ENCODE measurements at places on chromosomes 16 and 17.

DNA sequence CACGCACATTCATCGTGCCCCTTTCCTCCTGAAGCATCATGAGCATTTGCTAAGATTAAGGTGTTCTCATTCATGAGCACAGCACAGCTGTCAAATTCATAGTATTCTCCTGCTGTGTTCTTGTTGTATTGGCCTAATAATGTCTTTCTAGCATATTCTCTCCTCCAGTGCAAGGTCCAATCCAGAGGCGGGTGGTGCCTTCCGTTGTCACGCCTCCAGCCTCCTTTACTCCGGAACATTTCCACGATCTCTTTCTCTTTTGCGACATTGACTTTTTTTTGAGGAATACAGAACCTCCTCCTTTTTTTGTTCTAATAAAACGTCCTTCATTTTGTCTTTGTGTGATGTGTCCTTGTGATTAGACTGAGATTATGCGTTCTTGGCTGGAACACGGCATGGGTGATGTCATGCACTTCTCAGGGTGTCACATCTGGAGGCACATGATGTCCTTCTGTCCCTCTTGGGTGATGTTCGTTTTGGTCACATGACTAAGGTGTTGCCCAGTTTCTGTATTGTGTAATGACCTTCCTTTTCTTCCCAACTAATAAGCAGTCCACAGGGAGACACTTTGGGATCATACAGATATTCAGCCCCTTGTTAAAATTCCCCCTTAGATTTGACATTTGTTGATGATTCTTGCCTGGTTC is 66.3 kb downstream of the CLEC16A start:
- no peak for DNase-seq

- no peak for DNase-seq
Measured at GRCh38 chr16:73543970-73544599, 496.2 kb upstream of the ZFHX3 start.

DNA sequence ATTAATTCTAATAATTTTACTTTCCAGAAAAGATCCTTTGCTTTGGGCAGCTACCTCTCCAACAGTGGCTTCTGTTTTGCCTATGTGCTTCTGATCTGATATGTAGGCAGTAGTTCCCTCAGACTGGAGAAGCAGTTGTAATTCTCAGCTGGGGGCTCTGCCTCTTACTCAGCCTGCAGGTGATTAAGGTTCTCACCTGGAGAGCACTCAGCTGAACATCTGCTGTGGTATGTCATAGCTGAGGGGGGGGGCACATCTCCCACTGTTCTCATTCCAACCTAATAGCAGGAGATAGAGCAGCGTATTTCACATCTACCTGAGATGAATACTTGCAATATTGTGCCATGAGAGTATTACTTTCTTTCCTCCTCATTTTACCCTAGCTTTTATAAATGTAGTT is 511.9 kb upstream of the CDH8 start:
- DNase-seq: no peak

GRCh38 chr17:66281661-66282369 is 20.6 kb upstream of the PRKCA start:
- no peak for DNase-seq

DNA sequence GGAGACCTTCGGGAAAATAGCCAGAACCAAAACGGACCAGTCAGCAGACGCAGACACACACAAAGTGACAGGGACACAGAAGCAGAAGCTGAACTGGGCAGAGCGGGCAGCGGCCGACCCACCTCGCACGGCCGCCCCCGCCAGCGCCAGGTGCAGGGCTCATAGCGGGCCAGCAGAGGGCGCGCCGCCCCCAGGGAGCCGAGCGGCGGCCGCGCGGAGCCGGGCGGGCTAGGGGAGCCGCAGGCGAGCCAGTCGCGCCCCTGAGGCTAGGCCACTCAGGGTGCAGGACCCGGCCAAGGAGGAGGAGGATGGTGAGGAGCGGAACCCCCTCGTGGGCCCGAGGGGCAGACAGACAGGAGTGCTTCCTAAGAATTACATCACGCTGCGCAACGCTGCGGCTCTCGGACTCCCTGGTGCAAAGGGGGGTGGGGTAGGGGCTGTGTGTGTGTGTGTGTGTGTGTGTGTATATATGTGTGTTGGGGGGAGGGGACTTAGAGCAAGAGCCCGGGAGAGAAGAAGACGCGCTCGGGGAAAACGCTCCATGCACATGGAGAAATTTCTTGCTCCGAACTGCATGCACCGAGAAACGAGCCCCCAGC is 913 bp upstream of the NOG start:
- DNase-seq: peak; percentile 57

- no peak for DNase-seq
Measured at GRCh38 chr17:31457391-31458234, 66.1 kb downstream of the RAB11FIP4 start.

DNA sequence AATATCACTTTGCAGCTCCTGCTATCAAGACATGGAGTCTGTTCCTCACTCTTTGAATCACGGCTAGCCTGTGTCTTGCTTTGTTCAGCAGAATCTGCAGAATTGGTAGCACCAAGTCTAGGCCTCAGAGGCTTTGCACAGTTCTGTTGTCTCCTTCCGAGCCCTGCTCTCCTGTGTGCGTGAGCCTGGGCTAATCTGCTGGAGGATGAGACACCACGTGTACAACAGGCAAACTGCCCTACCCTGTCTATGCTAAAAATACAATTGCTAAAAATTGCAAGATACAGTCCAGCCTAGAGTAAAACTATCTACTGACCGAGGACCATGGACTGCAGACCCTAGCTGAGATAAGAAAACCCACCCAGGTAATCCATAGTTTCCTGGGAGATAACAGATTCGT is 484.7 kb downstream of the NPIPA7 start:
- no peak for DNase-seq

- DNase-seq: no peak
Measured at GRCh38 chr17:43620147-43620546, 41.6 kb downstream of the MEOX1 start.

DNA sequence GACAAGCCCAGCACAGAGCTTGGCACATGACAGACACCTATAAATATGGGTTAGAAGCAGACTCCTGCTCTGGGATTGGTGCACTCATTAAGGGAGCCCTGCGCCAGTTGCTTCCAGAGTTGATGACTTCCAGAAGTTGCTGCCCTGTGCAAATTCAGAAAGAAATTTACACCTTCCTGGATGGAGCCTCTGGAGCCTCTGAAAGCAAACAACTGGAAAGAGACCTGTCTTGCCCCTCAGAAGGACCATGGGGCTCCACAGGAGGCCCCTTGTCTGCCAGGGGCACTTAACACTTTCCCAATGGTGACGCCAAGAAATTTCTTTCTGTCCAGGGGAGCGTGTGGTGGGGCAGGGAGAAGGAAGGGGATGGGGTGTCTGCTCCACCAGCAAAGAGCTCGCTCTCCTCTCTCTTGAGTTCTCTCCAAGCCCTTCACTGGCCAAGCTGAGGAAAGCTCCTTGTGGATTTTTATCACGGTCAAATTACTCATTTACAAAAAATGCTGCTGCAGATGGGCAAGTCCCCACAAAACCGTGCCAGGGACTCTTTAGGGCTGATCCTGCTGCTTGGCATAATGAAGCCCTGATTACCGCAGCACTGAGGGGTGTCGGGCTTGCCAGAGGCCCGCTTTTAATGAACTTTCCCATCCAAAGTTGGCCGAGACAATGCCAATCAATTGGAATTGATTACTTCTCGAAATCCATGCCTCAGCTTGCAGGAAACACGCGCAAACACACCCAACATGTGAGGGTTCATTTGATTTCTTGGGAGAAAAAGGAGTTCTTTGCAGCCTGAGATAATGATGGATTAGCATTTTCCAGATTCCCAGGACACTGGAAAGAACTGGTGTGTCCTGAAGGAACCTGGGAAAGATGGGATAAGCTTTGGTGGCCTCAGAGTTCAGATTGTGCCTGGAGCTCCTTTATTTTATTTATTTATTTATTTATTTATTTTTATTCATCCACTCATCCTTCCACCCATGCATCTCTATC is 583.6 kb upstream of the CDH5 start:
- no peak for DNase-seq

GRCh38 chr17:38980490-38981217 is 13.5 kb upstream of the FBXO47 start:
- DNase-seq: no peak

- DNase-seq: no peak
Measured at GRCh38 chr17:69503711-69504110, 89.2 kb downstream of the MAP2K6 start.

GRCh38 chr16:27611340-27611739 is 61.4 kb downstream of the KATNIP start:
- DNase-seq: no peak

DNA sequence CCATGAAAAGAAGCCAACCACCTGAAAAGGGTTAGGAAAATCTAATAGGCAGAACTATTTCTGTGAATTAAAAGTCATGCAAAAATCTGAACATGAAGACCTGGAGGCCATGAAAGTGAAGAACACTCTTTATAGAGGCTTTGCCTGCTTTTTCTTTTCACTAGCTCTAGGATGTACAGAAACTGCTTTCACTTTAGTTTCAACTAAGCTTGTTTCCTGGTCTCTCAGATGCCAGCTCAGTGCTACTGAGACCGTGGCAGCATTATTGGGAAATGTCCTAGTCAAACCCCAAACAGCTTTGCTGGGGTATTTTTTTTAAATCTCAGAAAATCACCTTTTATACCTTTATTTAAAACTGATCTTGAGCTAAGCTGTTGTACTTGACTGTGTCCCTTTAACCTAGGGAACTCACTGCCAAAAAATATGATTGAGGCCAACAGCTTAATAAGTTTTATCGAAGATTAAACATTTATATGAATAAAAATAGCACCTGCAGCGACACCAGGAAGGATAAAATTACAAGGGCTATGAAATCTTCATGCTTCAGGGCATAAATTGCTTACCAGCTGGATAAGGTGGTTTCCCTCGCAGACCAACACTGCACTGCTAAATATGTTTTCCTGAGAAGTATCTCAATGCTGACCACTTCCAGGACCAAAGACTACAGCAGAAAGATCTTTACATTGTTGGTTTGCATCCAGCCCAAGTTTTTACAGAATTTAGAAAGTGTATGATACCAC is 621.8 kb upstream of the ZFHX3 start:
- no peak for DNase-seq

DNA sequence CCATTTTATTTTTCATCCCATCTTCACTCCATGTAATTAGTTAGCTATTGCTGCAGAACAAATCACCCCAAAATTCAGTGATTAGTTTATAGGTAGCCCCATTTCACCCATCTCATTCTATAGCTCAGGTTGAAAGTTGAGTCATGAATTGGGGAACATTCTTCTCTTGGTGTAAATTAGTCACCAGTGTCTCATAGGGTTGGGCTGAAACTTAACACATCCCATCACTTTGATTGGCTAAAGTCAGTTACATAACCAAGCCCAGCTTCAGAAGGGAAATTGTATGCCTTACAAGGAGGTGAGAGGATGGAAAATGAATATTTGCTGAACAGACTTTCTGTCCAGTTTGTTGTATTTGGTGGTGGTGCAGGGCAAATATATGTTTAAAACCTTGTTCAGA is 477.5 kb downstream of the WWOX start:
- no peak for DNase-seq

GRCh38 chr16:30372038-30372712 is 1.9 kb upstream of the TBC1D10B start:
- DNase-seq: no peak

DNA sequence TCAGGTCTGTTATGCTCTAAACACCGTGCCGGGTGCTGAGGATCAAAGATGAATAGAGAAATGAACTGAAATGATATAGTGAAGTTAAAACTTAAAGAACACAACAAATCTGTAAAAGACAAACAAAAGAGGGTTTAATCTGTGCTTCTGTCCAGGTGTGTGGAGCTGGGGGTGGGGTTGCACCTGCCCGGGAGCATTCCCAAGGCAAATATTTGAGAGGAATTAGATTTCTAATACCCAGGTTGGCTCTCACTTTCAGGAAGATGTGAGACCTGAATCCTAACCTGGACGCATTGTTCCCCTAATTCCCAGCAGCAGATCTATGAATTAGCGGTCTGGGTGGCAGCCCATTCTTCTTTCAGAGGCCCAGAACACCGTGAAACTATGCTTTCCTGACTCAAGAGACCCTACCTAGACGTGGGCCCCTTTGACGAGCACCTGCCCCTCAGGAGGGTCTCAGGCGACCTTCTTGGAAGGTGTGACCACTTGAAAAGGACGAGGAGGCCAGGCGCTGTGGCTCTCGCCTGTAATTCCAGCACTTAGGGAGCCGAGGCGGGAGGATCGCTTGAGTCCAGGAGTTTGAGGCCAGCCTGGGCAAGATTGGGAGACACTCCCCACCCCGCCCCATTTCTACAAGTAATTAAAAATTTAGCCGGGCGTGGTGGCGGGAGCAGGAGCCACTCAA is 677 bp upstream of the RANGRF start:
- DNase-seq: no peak

GRCh38 chr17:78411241-78411857 is 32.9 kb downstream of the PGS1 start:
- DNase-seq: no peak

- DNase-seq: no peak
Measured at GRCh38 chr16:81486540-81487061, 42.0 kb downstream of the CMIP start.

GRCh38 chr17:8044819-8045810 is 6.3 kb downstream of the ALOX15B start:
- DNase-seq: no peak

- DNase-seq: no peak
Measured at GRCh38 chr17:82095777-82096708, 2.0 kb downstream of the FASN start.

DNA sequence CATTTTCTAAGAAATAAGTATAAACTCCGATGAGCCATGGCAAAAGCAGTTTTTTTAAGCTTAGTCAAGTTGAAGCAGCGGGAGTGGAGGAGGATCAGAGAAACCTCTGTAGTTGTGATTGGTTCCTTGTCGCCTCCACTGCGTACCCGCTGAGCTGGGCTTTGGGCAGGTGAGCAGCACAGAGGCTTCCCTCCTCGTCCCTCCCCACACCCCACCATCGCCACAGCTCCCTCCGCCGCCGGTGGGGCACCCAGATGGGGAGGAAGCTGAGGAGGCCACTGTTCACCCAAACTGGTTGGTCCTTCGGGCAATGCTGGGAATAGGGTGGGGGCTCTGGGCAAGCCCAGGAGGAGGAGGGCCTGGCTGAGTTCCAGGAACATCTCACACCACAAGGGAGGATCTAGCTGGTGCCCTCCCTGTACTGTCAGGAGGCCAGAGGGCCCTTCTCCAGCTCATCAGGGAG is 5.2 kb upstream of the MRPL38 start:
- no peak for DNase-seq

GRCh38 chr17:50424996-50425681 is 879 bp upstream of the ACSF2 start:
- DNase-seq: no peak

GRCh38 chr17:57785022-57785421 is 39.9 kb upstream of the CCDC182 start:
- no peak for DNase-seq

DNA sequence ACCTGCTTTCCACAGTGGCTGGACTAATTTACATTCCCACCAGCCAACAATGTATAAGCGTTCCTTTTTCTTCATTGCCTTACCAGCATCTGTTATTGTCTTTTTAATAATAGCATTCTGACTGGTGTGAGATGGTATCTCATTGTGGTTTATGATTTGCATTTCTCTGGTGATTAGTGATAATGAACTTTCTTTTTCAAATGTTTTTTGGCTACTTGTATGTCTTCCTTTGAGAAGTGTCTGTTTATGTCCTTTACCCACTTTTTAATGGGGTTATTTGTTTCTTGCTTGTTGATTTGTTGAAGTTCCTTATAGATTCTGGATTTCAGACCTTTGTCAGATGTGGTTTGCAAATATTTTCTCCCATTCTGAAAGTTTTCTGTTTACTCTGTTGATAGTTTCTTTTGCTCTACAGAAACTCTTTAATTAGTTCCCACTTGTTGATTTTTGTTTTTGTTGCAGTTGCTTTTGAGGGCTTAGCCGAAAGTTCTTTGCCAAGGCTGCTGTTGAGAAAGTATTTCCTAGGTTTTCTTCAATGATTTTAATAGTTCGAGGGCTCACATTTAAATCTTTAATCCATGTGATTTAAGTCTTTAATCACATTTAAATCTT is 26.8 kb downstream of the ITGAM start:
- no peak for DNase-seq
